Omental fat pad (tissue), 4 donors: ENCODE measurements at places on chromosomes 5 and 9. TPM values are rescaled to one million over a fixed set of nuclear protein-coding genes. Genes with fewer than 3 reads are reported as not detected.

Gene INSL4
- not detected for total RNA-seq

Gene TMEM215
- total RNA-seq = not detected

Gene LIFR
- 95.9 TPM for total RNA-seq

Gene MCIDAS
- not detected for total RNA-seq

Gene SLC6A7
- total RNA-seq = not detected

Gene PCDHB9
- 3.5 TPM for total RNA-seq

Gene NCS1
- 4.6 TPM for total RNA-seq

Gene PHF19
- total RNA-seq = 22.2 TPM

Gene PCDHB16
- total RNA-seq = 4.0 TPM

Gene SOHLH1
- total RNA-seq = not detected

Gene RMRP
- 1,899 TPM for total RNA-seq

Gene GDNF
- not detected for total RNA-seq

Gene PCA3
- not detected for total RNA-seq

Gene OR1K1
- total RNA-seq = not detected

DNA sequence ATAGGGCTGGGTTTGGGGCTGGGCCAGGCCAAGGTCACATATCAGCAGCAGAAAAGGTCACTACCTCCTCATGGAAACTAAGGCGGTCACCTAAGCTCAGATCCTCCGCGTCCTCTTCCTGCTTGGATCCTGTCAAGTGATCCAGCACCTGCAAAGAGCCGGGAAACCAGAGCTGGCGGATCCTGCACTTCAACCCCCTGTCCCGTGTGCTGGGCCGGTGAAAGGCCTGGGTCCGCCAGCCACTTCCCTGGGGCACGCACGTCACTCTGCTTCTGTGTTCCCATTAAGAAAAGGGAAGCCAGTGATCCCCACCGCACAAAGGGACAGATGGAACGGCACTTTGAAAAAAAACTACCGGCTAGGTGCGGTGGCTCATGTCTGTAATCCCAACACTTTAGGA lies 61.3 kb upstream of the STXBP1 start:
- no peak for DNase-seq

- no peak for DNase-seq
These were observed 168.6 kb downstream of the MACROH2A1 start for GRCh38 chr5:135230251-135230925.

- no peak for DNase-seq
These were observed 95.6 kb downstream of the RFK start for GRCh38 chr9:76298521-76299144.

DNA sequence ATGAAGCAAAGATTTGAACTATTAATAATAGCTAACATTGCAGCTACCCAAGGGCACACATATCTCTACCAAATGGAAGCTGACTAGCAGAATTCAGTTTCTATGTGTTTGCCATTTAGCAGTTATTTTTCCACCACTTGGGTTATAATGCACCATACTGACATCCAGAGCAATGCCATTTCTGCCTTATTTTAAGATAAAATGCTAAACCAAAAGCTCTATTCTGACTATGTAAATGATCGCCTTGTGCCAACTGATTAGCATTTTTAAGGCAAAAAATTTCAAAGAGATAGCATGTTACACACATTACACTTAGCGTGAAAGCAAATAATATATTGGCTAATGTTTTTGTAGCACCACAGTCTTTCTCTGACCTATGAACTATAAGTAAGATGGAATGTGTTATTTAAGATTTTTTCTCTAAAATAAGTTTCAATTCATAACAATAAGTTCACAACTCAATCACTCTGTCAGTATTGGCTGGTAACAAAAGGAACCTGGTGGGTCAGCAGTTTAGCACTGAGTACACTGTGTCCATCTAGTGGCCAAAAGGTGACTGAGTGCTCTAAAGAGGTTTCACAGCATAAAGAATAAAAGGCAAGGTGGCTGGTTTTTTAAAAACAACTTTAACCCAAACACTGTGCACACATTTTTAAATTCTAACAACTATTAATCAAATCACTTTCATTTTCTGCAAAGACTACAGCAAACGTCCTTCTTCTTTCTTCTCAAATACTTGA lies 443.5 kb downstream of the PDE4D start:
- no peak for DNase-seq

DNA sequence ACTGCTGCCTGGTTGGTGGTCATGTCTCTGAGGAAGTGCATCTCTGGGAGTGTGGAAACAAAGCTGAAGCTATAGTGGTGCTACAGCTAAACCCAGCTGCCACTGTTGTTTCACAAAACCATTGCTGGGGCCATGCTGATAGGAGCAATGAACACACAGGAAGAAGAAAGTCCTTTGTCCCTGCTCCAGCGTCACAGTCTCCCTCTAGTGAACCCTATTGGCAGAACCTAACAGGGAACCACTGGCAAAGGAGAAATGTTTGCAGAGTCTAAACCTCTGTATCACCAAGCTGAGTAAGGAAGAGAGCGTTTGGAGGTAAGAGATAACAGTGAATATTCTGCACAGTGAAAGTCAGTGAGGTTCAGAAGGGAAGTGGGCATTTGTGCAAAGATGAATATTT lies 244.0 kb downstream of the YTHDC2 start:
- DNase-seq = no peak

DNA sequence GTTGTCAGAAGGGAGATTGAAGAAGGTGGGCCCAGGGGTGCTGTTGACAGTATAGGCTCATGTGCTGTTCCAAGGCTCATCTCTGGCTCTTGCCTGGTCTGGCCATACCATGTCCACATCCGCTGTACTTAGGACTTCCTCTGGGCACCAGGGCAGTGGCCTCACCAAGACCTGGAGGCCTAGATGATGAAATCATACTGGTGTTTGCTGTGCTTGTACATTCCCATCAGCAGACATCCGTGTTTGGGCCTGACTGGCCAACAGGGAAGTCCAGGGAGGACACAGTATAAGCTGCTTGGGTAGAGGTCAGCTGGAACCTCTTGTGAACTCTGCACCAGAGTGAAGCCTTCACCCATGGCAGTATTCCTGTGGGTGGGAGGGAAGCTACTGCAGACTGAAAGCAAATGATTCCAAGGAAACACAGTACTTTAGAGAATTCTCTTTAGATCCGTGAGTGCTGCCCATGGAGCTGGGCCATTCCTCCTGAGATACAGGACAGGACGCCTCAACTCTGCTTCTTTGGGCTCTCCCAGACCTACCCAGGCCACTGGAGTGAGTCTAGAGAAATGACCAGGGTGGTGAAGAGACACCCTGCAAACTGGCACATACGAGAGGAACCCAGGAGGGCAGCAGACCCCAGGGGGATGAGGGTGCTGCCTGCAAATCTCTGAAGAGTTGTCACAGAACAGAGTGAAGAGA lies 22.5 kb downstream of the POLR1E start:
- no peak for DNase-seq

GRCh38 chr5:14572385-14572784 lies 9.2 kb upstream of the OTULINL start:
- no peak for DNase-seq

DNA sequence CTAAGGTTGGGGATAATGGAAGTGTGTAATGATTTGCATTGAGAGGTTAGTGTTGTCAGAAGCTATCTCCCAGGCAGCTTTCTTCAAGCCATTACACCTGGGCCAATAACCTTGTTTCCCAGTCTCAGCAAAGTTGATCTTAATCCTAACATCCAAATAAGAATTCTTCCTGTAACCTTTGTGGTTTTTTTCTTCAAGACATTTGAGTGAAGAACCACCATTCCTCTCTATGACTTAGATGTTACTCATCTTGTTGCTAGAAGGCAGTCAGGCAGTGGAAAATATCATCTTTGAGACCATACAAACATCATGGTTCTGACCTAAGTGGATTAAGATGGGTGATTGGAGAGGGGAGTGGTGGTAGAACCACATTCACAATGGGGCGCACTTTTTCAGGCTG lies 103.5 kb downstream of the NDUFAF2 start:
- no peak for DNase-seq

- no peak for DNase-seq
These were observed 8.4 kb downstream of the PLPP7 start for GRCh38 chr9:131297903-131298302.

- DNase-seq = no peak
These were observed 39.7 kb upstream of the RNU6ATAC start for GRCh38 chr9:134204041-134204440.

GRCh38 chr9:116466271-116467235 lies 220.6 kb upstream of the TRIM32 start:
- no peak for DNase-seq

DNA sequence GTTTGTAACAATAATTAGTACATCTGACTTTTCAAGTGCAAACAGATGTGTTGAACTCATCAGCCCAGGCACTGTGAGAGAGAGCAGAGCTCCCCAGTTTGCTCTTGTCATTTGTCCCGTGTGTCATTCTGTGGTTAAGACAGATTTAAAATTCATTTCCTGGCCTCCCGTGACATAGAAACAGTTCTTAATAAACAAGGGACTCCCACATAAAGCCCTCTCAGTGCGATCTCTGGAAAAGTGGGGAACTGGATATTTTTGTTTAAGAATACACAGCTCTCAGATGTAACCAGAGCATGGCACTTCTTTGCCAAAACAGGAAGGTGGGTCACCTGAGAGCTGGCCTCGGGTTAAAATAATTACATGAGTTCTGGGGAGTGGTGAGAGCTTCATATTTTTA lies 58.6 kb downstream of the PRKACG start:
- DNase-seq = no peak

DNA sequence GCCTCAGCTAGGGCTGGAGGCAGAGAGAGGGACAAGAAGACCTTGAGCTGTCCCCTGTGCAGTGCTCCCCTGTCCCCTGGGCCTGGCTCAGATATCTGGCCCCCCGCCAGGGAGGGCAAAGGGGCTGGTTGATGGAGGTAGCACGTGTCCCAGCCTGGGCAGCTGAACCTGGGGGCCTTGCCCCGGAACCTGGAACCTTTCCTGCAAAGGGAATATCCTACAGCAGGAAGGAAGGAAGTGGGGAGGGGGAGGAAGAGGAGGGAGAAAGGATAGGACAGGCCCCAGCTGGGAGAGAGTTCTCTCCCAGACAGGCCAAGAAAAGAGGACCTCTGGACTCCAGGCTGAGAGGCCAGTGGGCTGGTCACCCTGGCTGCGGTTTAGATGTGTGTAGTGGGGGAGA lies 27.6 kb upstream of the PSD2 start:
- DNase-seq = no peak

DNA sequence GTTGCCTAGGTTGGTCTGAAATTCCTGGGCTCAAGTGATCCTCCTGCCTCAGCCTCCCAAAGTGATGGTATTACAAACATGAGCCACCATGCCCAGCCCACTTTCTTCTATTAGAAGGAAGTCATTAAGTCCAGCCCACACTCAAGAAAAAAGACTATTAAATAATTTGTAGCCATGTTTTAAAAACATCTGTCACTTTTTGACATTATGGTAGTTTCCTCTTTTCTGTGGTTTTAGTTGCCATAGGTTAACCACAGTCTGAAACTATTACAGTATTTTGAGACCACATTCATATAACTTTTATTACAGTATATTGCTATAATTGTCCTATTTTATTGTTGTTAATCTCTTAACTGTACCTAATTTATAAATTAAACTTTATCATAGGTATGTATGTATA lies 31.9 kb upstream of the C5orf24 start:
- DNase-seq = no peak

- DNase-seq = no peak
These were observed 1.2 kb downstream of the MAP1B start for GRCh38 chr5:72108202-72109061.

- DNase-seq = no peak
These were observed 176.6 kb upstream of the TBCA start for GRCh38 chr5:77952636-77953212.

- no peak for DNase-seq
These were observed 124.1 kb downstream of the C9orf152 start for GRCh38 chr9:110083866-110084265.

DNA sequence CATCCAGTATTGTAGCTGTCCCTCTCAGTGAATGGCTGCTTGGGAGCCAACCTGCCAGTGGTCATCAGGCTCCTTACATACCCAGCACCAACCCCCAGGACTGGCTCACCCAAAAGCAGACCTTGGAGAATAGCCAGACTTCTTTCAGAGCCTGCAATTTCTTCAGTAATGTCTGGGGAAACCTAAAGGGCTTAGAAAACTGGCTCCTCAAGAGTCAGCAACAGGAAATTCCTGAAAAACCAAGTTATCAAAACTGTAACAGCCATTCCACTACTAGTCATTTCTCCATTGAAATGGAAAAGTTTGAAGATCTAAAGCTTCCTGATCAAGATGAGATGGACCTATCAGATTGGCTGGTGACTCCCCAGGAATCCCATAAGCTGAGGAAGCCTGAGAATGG lies 12.3 kb upstream of the STING1 start:
- no peak for DNase-seq
